ENCODE measurements at places on chromosomes 7 and 10. TPM values are rescaled to one million over a fixed set of nuclear protein-coding genes. Genes with fewer than 3 reads are reported as not detected.

Gene TLX1
- not detected for total RNA-seq

Gene CSTF2T
- total RNA-seq = 21.2 TPM

Gene TNS3
- total RNA-seq = 11.8 TPM

Gene TDRD1
- total RNA-seq = not detected

Gene MMP21
- total RNA-seq = 0.13 TPM

Gene CDK14
- total RNA-seq = 1.2 TPM

Gene NOS3
- total RNA-seq = 28.4 TPM

Gene GPR158
- not detected for total RNA-seq

Gene PLXNA4
- total RNA-seq = 15.4 TPM

Gene PAX2
- total RNA-seq = not detected

Gene RET
- 2.9 TPM for total RNA-seq

Gene ELN
- total RNA-seq = 6.2 TPM

Gene LAMTOR4
- 84.2 TPM for total RNA-seq

Gene MET
- total RNA-seq = 43.0 TPM

Data from dermis microvascular lymphatic vessel endothelial cell (primary cell).